ENCODE measurements at places on chromosomes 11 and 22. TPM values are rescaled to one million over a fixed set of nuclear protein-coding genes. Genes with fewer than 3 reads are reported as not detected.

FAM227A gene
- 0.83 TPM for total RNA-seq

SLC22A9 gene
- total RNA-seq, result not detected

TIMP3 gene
- 17.6 TPM for total RNA-seq

RPS6KA4 gene
- total RNA-seq, result 78.2 TPM

PGA4 gene
- total RNA-seq, result not detected

TNNT3 gene
- total RNA-seq, result 0.46 TPM

C11orf97 gene
- total RNA-seq, result not detected

GAS2L1 gene
- total RNA-seq, result 32.1 TPM

H19 gene
- total RNA-seq, result 0.69 TPM

ANKK1 gene
- not detected for total RNA-seq

DNA sequence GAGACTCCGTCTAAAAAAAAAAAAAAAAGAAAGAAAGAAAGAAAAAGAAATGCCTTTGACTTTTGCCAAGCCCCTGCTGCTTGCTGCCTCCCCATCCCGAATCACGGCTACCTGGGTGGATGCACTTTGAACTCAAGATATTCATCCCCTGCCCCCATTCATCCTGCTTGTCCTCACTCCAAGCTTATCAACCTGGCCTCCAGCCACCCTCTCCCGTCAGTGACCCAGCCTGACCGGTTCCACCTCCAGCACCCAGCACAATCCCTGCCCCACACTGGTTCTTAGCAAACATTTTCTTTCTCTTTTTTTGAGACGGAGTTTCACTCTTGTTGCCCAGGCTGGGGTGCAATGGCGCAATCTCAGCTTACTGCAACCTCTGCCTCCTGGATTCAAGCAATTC, 44.4 kb downstream of the CYTH4 start:
- DNase-seq, result no peak

GRCh38 chr11:132064987-132065620, 694.7 kb downstream of the NTM start:
- peak; percentile 66 for DNase-seq

GRCh38 chr11:85685820-85686459, at the start of gene CCDC89:
Gene CCDC89, minus strand, starts transcription at chr11:85686195. Its CDS starts 65 bp downstream, at chr11:85686130.
- peak; percentile 100 for DNase-seq

- no peak for DNase-seq
Observed at GRCh38 chr11:72724021-72724551, 28.1 kb downstream of the ARAP1 start.

- no peak for DNase-seq
Observed at GRCh38 chr11:13223112-13223511, 54.5 kb upstream of the BMAL1 start.

GRCh38 chr11:71426413-71426812, 21.8 kb downstream of the DHCR7 start:
- DNase-seq, result no peak

DNA sequence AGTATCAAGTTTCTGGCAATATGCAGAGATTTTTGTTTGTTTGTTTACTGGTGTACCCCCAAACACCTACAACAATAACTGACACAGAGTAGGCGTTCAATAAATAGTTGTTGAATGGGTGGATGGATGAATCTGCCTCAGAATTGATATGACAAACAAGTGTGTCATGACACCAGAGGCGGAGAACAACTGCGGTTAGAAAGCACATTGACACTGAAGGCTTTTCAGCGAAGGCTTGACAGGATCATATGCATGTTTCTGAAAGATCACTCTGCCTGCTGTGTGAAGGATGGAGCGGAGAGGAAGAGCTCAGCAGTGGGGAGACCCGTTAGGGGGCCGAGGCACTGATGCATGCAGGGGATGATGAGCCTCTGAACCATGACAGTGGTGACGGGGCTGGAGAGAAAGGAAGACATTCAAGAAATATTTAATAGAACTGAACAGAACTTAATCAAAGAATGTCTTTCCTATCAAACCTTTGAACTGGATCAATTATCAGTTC, 108.5 kb upstream of the USP47 start:
- DNase-seq, result no peak

DNA sequence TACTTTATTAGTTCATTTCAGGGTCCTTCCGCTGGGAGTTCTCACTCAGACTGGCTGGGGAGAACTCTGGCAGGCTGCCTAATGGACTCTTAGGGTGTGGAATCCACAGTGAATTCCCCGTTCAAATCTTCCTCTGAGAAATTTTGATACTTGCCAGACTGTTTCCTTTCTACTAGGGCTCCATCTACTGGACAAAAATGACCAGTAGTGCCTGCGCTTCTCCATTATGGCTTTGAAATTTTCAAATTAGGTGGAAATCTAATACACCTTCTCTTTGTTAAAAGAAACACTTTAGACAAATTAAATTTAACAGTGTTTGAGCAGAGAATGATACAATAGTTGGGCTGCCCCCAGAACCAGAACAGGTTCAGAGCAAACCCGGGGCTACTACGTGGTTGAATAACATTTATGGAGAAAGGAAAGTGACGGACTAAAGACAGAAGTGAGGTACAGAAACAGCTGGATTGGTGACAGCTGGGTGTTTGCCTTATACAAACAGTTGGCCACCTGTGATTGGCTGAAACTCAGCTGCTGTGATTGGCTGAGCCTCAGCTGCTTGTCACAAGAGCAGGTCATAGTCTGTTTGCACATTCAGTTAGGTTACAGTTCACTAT, 52.9 kb upstream of the FDX1 start:
- peak; percentile 80 for DNase-seq

- DNase-seq, result no peak
Observed at GRCh38 chr22:20746431-20747189, 27.3 kb upstream of the SERPIND1 start.

DNA sequence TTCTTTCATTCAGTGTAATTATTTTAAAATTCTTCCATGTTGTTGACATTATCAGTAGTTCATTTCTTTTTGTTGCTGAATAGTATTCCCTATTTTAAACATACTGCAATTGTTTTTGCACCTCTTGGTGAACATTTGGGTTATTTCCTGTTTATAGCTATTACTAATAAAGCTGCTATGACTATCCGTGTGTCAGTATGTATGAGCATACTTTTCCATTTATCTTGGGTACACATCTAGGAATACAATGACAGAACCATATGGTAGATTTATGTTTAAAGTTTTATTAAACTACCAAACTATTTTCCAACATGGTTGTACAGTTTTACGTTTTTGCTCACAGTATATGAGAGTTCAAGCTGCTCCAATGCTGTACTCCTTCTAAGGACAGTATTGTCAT, 22.0 kb upstream of the FIBIN start:
- DNase-seq, result no peak

GRCh38 chr22:20916916-20917810, at the start of gene CRKL:
Gene CRKL, plus strand, starts transcription at chr22:20917407. Its CDS starts 528 bp downstream, at chr22:20917935.
- DNase-seq, result peak; percentile 86

DNA sequence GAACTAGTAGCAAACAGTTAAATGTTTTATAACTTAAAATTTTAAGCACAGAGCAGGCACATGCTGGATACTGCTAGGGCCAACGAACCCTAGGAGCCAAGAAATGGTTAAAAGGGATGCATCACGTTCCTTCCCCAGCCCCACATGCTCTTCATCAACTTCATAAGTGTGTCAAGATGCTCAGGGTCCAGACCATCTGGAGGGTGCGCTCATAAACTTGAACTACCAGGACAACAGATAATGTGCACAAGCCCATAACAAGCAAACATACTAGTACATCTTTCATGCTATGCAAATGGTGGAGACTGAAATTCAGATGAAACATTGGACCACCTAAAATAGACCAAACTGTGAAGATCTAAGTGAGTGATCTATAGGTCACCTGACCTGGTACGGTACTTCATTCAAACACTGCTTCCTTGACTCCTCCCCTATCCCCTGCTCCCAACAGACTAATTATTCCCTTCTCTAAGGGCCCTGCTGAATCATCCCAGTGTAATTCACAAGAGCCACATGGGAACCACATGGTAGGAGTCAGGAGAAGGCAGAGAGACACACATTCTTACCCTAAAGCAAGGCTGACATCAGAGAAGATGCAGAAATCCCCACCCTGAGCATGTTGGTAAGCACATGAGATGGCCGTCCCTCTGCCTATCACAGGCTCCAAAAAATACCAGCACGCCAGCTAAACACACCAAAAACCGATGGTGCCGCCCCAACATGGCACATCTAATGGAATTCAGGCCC, 83.9 kb downstream of the ETS1 start:
- peak; percentile 73 for DNase-seq

- no peak for DNase-seq
Observed at GRCh38 chr11:65135633-65136145, 1.4 kb upstream of the SYVN1 start.

- no peak for DNase-seq
Observed at GRCh38 chr11:108786281-108786990, 121.6 kb downstream of the DDX10 start.

GRCh38 chr11:75938543-75938942, 123.5 kb downstream of the UVRAG start:
- no peak for DNase-seq

DNA sequence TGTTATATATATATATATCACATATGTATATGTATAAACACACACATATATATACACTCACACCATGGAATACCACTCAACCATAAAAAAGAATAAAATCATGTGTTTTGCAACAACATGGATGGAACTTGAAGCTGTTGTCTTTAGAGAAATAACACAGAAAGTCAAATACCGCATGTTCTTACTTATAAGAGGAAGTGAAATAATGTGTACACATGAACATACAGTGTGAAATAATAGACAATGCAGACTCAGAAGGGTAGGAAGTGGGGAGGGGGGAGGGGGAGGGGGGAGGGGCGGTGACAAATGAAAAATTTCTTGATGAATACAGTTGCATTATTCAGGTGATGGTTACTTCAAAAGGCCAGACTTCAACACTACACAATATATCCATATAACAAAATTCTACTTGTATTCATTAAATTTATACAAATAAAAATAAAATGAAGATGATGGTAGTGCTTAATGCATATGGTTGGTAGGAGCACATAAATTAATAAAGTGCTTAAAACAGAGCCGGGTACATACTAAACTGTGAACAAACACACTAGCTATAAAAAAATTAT, 5.8 kb upstream of the OR5B2 start:
- no peak for DNase-seq

DNA sequence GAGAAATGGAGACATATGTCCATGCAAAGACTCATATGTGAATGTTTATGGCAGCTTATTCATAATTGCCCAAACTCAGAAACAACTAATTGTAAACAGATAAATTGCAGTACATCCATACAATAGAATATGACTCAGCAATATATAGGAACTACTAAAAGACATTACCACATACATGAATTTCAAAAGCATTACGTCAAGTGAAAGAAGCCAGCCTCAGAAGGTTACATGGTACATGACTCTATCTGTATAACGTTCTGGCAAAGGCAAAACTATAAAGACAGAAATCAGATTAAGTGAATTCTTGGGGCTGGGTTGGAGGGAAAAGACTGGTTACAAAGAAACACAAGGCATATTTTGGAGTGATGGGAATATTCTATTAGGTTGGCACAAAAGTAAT, 7.2 kb downstream of the KCTD21 start:
- DNase-seq, result no peak

GRCh38 chr22:45341498-45341897, 31.8 kb downstream of the FAM118A start:
- DNase-seq, result no peak

- DNase-seq, result peak; percentile 59
Observed at GRCh38 chr11:10770626-10771254, 19.7 kb downstream of the CTR9 start.

DNA sequence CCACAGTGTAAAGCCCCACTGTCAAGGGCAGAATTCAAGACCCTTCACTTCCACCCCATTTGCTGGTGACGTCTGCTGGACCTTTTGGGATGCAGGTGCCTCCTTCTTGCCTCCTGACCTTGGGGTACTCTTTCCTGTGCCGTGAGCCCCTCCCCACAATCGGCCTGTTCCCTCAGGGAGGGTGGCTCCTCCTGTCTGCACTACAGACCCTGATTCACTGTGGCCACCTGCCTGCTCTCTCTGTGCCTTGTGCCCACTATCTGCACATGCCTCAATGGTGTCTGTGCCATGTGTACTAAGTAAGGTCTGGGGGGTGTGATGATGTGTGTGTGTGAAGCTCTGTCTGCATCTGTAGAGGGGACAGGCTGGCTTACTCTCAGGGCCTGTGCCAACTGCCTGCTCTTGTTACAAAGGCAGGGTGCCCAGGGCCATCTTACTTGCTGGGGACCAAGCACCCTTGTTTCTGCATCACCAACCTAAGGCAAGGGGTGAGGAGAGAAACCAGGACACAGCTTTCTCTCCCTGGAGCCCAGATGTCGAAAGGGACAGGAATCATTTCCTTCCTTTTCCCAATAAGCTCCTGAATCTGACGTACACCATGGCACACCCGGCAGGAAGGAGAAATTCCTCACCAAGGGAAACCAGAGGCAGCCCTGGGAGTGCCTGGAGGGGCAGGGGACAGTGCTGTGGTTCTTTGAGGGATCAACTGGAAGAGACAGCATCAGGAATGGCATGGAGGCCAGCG, 3.7 kb downstream of the PPM1F start:
- no peak for DNase-seq

GRCh38 chr11:111561791-111562325, 21.3 kb downstream of the LAYN start:
- DNase-seq, result peak; percentile 61

GRCh38 chr22:24201681-24202614, 20.7 kb downstream of the SUSD2 start:
- no peak for DNase-seq

GRCh38 chr11:87150936-87151335, 113.2 kb downstream of the TMEM135 start:
- no peak for DNase-seq

Data from A172 (cell line).